ENCODE measurements at places on chromosomes 7 and 10.
A peak's percentile ranks its signal among the peaks of the same experiment; 100 is the strongest.

- peak; percentile 52 for DNase-seq
Measured at GRCh38 chr7:26202019-26202990, 760 bp downstream of the CBX3 start.

DNA sequence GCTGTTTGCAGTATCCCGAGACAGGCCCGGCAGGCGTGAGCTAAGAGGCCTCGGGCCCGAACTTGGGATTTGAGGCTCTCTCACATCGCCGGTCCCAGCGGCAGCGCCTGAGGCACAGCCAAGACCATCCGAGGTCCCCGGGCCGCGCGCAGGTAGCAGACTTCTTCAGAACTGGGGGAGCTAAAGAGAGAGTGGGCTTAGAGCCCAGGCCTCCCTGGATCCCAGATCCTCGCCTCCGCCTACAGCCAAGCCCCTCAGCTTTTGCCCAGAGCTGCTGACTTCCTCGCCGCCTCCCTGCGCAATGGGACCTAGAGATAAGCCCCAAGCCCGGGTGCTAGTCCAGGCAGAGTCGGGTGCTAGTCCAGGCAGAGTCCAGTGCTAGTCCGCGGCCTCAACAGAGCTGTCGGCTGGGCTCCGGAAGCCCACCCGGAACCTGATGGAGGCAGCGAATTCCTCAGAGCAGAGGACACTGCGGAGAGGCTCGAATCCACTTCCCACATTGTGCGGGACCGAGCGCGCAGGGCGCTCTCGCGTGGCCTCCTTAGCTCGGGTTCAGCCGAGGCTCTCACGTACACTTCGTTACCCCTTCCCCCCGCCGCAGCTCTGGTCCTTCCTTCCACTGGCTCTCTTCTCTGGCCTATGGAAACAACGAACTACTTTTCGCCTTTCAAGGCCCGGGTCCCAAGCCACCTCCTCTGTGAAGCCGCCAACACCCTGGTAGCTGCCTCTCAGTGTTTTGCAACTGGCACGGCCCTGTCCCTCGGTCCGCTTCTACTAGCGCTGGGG lies 5.8 kb downstream of the LBX1 start:
- no peak for DNase-seq

DNA sequence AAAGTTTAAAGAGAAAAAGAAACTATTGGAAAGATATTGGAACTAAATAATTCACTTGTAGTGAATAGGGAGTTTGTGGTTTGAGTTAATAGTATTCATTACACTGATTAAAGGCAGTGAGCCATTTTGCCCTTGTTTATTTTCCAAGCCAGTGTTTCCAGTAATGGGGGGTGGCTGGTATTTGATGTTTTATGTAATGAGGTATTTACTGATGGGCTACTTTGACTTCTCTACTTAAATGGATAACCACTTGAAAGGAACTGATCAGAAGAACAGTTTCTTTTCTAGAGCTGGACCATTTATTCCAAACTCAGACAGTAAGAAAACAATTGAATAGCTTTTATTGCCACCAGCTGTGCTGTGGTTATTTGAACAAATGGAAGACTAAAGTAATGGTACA lies 227.0 kb upstream of the HDAC9 start:
- no peak for DNase-seq

DNA sequence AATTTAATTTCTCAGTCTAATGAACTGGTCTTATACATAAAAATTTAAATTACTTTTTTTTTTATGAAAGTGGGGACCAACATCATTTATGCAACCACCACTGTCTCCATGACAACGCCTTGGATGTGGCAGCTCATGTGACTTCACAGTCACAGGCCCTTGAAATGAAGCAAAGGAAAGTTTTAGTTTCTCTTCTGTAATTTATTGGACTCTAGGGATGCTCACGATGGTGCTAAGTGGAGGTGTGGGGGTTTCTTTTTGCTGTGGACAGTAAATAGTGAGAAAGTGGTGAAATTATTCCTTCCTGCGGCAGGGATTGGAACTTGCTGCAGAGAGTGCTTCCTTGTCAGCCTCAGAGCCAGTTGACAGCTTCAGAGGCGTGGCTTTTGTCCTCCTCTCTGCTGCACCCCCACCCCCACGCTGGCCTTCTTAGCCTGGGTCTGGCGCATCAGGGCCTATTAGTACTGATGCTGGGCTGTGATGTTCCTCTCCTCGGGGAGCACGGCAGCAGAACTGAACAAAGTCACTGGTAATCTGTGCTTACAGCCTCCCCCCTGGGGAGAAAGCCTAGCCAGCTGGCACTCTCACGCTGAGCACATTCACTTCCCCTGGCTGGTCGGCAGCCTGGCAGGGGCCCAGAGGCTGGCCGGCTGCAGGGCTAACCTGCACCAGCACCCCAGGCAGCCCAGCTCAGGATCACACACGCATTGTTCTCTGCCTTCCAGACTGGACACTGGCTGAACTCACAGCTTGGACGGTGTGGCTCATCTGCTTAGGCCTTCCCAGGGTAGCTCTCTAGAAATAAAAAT lies 517.5 kb upstream of the GALNT17 start:
- DNase-seq: no peak

- no peak for DNase-seq
Measured at GRCh38 chr7:70944516-70944915, 187.4 kb upstream of the GALNT17 start.
